ENCODE measurements at places on chromosomes 5 and 9. TPM values are rescaled to one million over a fixed set of nuclear protein-coding genes. Genes with fewer than 3 reads are reported as not detected.

GRCh38 chr9:131583836-131584555, 38.7 kb downstream of the PRRT1B start:
- no peak for DNase-seq
- peaks cover 15% of the 10 kb centered on the region for H3K27me3 ChIP-seq
- peaks cover 4% of the 10 kb centered on the region for H3K4me1 ChIP-seq
- peaks cover 4% of the 10 kb centered on the region for H3K36me3 ChIP-seq
- no peak overlapping the region for H3K27ac ChIP-seq

GRCh38 chr5:2739360-2740050, 12.0 kb downstream of the IRX2 start:
- peak overlapping the region; percentile 69 for H3K4me3 ChIP-seq
- DNase-seq = peak; percentile 70
- H3K36me3 ChIP-seq = peaks cover 22% of the 10 kb centered on the region
- H3K4me1 ChIP-seq = peaks cover 21% of the 10 kb centered on the region

- DNase-seq = no peak
- no peak overlapping the region for H3K4me3 ChIP-seq
- H3K27me3 ChIP-seq = peaks cover 2% of the 10 kb centered on the region
- H3K36me3 ChIP-seq = no peaks in the 10 kb centered on the region
- no peak overlapping the region for H3K27ac ChIP-seq
- peaks cover 8% of the 10 kb centered on the region for H3K4me1 ChIP-seq
These were observed 1084.4 kb upstream of the WWC1 start for GRCh38 chr5:167207081-167207480.

GRCh38 chr9:136662326-136662655, 425 bp upstream of the EGFL7 start:
- H3K27ac ChIP-seq = no peak overlapping the region
- H3K4me1 ChIP-seq = no peaks in the 10 kb centered on the region
- H3K36me3 ChIP-seq = no peaks in the 10 kb centered on the region
- no peak overlapping the region for H3K4me3 ChIP-seq
- H3K27me3 ChIP-seq = peaks cover 2% of the 10 kb centered on the region
- peak; percentile 24 for DNase-seq

DNA sequence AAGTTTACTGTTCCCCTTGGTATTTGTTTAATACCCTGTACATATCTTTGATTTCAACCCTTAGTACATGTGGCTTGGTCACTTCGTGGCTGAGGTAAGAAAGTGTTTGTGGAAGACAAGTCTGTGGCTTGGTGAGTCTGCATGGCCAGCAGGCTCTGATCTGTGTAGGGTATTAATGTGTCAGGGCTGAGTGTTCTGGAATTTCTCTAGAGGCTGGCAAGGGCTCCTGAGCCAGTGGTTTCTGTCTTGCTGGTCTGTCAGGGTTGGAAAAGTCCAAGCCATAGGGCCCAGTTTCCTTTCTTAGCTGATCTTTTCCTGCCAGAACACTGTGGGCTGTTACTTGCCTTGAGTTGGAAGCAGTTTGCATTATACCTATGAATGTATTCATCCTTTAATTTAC, 48.0 kb upstream of the FBXL7 start:
- H3K4me3 ChIP-seq = no peak overlapping the region
- no peak for DNase-seq
- H3K4me1 ChIP-seq = no peaks in the 10 kb centered on the region
- no peaks in the 10 kb centered on the region for H3K27me3 ChIP-seq
- peaks cover 8% of the 10 kb centered on the region for H3K36me3 ChIP-seq

DNA sequence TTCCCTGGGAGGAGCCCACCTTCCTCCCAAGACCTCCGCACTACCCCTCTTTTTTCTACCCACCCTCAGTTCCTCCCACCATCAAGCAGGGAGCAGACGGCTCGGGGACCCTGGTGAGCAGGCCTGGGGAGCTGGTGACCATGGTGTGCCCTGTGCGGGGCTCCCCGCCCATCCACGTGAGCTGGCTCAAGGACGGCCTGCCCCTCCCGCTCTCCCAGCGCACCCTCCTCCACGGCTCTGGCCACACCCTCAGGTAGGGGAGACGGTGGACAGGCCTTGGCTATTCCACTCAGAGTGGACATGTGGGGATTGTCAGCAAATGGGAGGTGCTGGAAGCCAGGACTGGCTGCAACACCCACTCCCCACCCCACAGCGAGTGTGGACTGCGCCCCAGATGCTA, 52.9 kb upstream of the ASS1 start:
- H3K4me1 ChIP-seq = peaks cover 16% of the 10 kb centered on the region
- H3K4me3 ChIP-seq = no peak overlapping the region
- peaks cover 6% of the 10 kb centered on the region for H3K27me3 ChIP-seq
- no peak for DNase-seq
- H3K36me3 ChIP-seq = peaks cover 6% of the 10 kb centered on the region

DNA sequence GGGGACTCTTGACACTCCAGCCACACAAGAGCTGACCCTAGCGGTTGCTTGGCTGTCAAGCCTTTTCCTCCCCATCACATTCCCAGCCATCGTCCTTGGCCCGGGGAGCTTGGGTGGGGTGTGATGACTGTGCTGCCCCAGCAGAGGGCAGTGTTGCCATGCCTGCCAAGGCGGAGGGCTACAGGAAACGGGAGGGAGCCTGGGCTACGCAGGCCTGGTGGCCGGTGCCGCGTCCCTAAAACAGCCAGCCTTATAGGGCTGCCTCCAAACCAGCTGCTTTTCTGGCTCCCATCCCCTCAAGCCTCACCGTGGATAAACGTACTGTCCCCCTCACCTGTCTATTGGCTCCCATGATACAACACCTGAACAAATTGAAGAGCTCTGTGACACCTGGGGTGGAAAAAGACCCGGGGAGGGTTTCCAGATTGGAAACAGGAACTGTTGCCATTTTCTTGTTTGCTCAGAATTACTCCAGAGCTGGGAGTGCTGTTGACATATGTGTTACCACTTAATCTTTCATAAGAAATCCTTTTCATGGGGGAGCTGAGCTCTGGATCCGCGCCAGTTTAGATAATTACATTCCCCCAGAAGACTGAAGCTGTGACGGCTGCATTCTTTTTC, 72.8 kb upstream of the ASTN2 start:
- DNase-seq = peak; percentile 91
- H3K27me3 ChIP-seq = no peaks in the 10 kb centered on the region
- H3K36me3 ChIP-seq = no peaks in the 10 kb centered on the region
- no peak overlapping the region for H3K4me3 ChIP-seq
- peaks cover 7% of the 10 kb centered on the region for H3K4me1 ChIP-seq

GRCh38 chr5:74188351-74189105, 452.0 kb downstream of the ENC1 start:
- H3K27ac ChIP-seq = no peak overlapping the region
- no peak for DNase-seq
- peaks cover 7% of the 10 kb centered on the region for H3K36me3 ChIP-seq

FAM81B gene
- not detected for total RNA-seq

- no peak for DNase-seq
- no peak overlapping the region for H3K4me3 ChIP-seq
- peaks cover 4% of the 10 kb centered on the region for H3K27me3 ChIP-seq
- peaks cover 9% of the 10 kb centered on the region for H3K4me1 ChIP-seq
- no peak overlapping the region for H3K27ac ChIP-seq
- no peaks in the 10 kb centered on the region for H3K36me3 ChIP-seq
These were observed 316.1 kb downstream of the CDK5RAP2 start for GRCh38 chr9:120263836-120264235.

GAS1 gene
- total RNA-seq = 6.1 TPM

DNA sequence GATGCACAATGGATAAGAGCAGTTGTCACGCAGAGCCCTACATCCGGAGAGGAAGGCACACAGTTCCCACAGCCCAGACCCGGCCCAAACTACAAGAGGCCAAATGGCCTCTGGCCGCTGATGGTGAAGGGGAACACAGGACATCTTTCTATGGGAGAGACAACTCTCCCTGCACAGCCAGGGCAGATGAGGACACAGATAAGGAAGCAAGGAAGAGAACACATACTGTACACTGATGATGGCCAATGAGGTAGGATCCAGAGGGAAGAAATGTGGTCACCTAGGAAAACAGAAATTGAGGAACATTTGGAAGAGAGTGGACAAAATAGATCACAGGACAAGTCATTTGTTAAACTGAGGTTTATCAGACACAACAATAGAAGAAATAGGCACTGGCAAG, 28.4 kb upstream of the SMIM32 start:
- no peak for DNase-seq
- peaks cover under 1% of the 10 kb centered on the region for H3K27me3 ChIP-seq
- H3K36me3 ChIP-seq = peaks cover 10% of the 10 kb centered on the region
- H3K4me3 ChIP-seq = no peak overlapping the region
- no peak overlapping the region for H3K27ac ChIP-seq
- no peaks in the 10 kb centered on the region for H3K4me1 ChIP-seq

DNA sequence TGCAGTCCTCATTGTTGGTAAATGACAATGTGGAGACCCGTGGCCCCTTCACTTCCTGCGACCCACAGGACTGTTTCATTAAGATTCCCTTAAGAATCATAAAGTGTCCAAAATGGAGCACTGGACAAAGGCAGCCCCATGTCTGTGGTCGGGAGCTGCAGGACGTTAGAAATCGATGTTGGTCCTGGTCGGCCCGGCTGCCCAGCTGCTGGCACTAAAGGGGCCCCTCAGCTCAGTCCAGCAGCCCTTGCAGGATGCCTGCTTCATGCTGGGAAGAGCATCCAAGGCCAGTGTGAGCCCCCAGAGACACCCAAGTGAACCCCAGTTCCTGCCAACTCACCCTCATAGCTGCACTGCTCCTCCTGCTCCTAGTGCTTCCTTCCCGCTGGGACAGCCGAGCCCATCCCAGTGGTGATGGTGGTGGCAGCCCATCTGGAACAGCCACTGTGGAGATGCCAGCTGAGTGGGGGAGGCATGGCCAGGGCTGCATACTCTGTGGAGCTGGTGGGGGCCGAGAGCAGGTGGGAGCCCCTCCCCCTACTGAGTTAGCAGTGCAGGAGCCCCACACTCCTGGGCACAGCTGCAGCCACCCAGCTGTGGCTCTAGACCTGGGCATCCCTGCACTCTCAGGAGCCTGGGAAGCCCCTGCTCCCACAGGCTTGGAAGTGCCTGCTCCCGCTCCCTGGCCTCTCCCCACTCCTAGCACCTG, 168.0 kb upstream of the IRX2 start:
- peaks cover 13% of the 10 kb centered on the region for H3K36me3 ChIP-seq
- DNase-seq = no peak
- peaks cover 2% of the 10 kb centered on the region for H3K27me3 ChIP-seq
- H3K4me3 ChIP-seq = no peak overlapping the region
- peaks cover 7% of the 10 kb centered on the region for H3K4me1 ChIP-seq

- H3K36me3 ChIP-seq = peaks cover 5% of the 10 kb centered on the region
- H3K4me3 ChIP-seq = no peak overlapping the region
- no peak for DNase-seq
- peaks cover 4% of the 10 kb centered on the region for H3K27me3 ChIP-seq
- H3K4me1 ChIP-seq = no peaks in the 10 kb centered on the region
These were observed 62.3 kb downstream of the TSTD2 start for GRCh38 chr9:97570899-97571298.

DNA sequence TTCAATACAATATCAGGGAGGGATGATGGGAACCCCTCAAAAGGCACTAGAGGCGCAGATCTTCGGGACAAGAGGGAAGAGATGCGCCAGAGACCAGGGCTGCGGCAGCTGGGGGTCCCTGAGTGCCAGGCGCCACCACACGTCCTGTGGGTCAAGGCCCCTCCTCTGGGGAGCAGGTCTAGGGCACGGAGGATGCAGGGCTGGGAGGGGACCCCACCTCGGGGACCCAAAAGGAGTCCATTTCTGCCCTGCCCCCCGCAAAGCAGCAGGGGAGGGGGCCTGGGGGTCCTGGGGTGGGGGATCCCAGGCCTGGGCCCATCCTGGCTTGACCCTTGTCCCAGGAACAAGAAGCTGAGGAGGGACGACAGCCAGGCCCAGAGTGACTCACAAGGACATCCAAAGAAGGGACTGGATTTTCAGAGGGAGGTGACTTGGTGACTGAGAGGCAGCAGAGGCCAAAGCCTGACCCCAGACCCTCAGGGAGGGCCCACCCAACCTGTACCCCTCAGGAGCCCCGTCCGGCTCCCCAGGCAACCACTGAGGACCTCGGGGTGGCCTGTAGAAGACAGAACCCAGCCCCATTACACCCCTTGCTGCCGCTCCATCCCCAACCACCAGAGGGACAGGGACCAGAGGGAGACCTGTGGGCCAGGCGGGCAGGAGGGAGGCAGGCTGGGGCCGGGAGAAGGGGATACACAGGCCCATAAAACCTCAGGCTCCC, 54.2 kb downstream of the LRSAM1 start:
- H3K4me3 ChIP-seq = no peak overlapping the region
- no peaks in the 10 kb centered on the region for H3K36me3 ChIP-seq
- DNase-seq = peak; percentile 75
- no peaks in the 10 kb centered on the region for H3K27me3 ChIP-seq

DNA sequence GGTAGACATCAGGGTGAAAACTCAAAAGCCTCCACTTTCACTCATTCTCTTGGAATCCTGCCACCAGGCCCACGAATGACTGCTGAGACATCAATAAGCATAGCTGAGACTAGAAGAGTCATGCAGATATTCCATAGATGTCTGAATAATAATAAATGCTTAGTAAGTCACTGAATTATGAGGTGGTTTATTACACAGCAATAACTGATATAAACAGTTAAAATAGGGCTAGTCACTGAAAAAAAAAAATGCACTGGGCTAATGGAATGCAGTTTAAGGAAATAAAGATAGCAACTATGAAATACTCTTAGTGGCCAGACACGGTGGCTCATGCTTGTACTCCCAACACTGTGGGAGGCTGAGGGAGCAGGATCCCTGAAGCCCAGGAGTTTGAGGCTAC, 262.8 kb upstream of the CDH6 start:
- no peak overlapping the region for H3K27ac ChIP-seq
- H3K4me3 ChIP-seq = no peak overlapping the region
- peaks cover 13% of the 10 kb centered on the region for H3K4me1 ChIP-seq
- H3K27me3 ChIP-seq = no peaks in the 10 kb centered on the region
- H3K36me3 ChIP-seq = no peaks in the 10 kb centered on the region

CYFIP2 gene
- 120 TPM for total RNA-seq

C9orf43 gene
- total RNA-seq = 0.47 TPM

ZFAND5 gene
- 218 TPM for total RNA-seq

LCN15 gene
- total RNA-seq = 1.9 TPM

- no peak for DNase-seq
- H3K36me3 ChIP-seq = no peaks in the 10 kb centered on the region
- H3K4me1 ChIP-seq = no peaks in the 10 kb centered on the region
- no peak overlapping the region for H3K4me3 ChIP-seq
- H3K27ac ChIP-seq = no peak overlapping the region
- no peaks in the 10 kb centered on the region for H3K27me3 ChIP-seq
These were observed 134.1 kb downstream of the TRPM6 start for GRCh38 chr9:74753650-74754049.

DNA sequence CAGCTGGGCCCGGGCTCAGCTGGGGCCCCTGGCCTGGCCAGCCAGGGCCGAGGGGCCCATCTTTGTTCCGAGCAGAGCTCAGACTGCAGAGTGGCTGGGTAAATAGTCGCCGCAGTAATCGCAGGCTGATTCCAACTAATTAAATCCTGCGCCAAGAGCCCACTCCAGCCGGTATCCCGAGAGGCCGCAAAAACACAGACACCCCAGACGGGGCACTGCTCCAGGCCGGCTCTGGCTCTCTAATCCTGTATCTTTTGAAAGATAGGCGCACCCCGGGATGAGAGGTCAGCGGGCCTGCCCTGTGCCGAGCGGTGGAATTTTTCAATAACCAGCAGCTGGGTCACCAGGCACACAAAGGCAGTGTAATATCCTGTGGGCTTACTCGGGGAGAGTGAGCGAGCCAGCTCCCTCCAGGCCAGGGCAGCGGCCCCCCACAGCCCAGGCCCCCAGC, 57.7 kb downstream of the LMX1B start:
- H3K27me3 ChIP-seq = peaks cover 15% of the 10 kb centered on the region
- no peak overlapping the region for H3K4me3 ChIP-seq
- no peak for DNase-seq
- H3K27ac ChIP-seq = no peak overlapping the region
- peaks cover 24% of the 10 kb centered on the region for H3K4me1 ChIP-seq

ACTL7B gene
- not detected for total RNA-seq

- H3K27me3 ChIP-seq = no peaks in the 10 kb centered on the region
- no peaks in the 10 kb centered on the region for H3K36me3 ChIP-seq
- H3K27ac ChIP-seq = no peak overlapping the region
- H3K4me3 ChIP-seq = no peak overlapping the region
- no peak for DNase-seq
- H3K4me1 ChIP-seq = no peaks in the 10 kb centered on the region
These were observed 121.8 kb downstream of the GCNT1 start for GRCh38 chr9:76580820-76581219.

Measured in glutamatergic neuron (in vitro differentiated cells).